ENCODE measurements at places on chromosomes 4 and X.

DNA sequence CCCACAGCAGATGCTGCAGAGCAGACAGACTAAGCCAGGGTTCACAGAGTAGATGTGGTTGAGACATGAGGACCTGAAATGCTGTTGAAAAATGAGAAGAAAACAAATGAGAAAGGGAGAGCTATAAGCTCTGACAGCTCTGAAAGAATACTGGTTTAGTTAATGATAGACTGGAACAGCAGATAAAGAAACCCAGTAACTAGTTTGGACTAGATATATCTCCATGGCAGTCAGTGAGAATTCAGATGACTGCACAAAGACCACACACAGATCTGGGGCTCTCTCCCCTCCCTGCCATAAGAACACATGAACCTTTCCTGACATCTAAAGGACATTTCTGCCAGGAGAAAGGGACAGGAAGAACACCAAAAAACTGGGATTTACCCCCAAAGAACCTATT is 8.2 kb downstream of the NAA11 start:
- DNase-seq: no peak

GRCh38 chr4:80079255-80079923 is 6.4 kb upstream of the ANTXR2 start:
- peak; percentile 68 for DNase-seq

GRCh38 chr4:54548098-54548620 is 109.6 kb upstream of the KIT start:
- DNase-seq: no peak

DNA sequence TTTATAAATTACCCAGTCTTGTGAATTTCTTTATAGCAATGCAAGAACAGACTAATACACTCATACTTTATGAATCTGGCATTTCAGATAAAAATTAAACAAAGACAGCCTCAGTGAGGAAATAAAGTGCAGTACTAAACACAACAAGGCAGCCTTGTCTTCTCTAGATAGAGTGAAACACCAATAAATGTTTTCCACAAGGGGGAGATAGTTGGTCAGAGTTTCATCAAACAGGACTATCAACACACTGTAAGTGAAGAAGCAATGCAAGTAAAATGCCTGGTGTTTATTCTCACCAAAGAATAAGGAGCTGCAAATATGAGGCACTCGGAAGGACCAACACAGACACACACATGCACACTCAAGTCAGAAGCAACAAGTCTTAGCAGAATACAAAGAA is 62.8 kb downstream of the FAM9B start:
- DNase-seq: peak; percentile 60

GRCh38 chr4:114021451-114021850 is 42.0 kb upstream of the ARSJ start:
- DNase-seq: peak; percentile 29

GRCh38 chr4:55372259-55372658 is 23.5 kb upstream of the TMEM165 start:
- no peak for DNase-seq

DNA sequence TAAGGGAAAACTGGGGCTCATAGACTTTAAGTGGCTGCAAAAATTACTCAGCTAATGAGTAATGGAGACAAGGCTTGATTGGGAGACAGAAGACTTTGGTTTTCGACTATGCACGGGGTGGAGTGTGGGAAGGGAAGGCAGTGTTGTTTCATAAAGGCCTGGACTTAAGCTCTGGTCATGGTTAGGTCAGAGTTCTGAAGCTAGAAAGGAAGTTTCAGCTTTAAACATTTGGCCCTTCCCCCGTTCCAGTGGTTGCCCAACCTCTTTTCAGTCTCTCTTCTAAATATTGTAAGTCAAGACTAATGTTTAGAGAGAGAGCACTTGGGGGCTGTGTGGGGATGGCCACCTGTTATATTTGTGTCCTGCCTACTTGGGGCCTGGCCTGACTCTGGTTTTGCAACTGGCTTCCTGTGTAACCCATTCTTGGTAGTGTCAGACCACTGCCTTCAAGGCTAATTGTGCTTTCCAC is 21.0 kb downstream of the MSN start:
- DNase-seq: peak; percentile 80

DNA sequence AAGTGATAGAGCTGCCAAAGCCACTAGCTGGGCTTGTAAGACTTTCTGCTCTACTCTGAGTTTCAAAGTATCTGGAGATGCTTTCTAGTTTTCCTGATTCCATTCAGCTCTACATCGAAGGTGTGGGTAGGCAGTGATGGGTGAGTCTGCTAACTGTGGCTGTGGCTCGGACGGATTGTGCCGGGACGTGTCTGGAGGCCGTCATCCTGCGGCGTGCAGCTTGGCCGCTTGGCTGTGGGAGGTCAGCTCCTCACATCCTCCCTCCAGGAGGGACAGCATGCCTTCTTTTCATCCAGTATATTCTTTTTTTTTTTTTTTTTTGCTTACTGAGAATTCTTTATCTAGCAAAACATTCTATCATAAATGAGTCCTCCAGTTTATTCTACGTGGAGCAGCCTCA is 77.9 kb upstream of the AADAT start:
- no peak for DNase-seq

GRCh38 chr4:110075083-110075738 is 123.2 kb downstream of the ELOVL6 start:
- no peak for DNase-seq

- no peak for DNase-seq
Observed at GRCh38 chr4:3320361-3321023, 27.7 kb downstream of the RGS12 start.
